ENCODE measurements at places on chromosomes 7 and 10.

GRCh38 chr10:77593771-77594470 is 43.7 kb downstream of the KCNMA1 start:
- DNase-seq, result no peak

DNA sequence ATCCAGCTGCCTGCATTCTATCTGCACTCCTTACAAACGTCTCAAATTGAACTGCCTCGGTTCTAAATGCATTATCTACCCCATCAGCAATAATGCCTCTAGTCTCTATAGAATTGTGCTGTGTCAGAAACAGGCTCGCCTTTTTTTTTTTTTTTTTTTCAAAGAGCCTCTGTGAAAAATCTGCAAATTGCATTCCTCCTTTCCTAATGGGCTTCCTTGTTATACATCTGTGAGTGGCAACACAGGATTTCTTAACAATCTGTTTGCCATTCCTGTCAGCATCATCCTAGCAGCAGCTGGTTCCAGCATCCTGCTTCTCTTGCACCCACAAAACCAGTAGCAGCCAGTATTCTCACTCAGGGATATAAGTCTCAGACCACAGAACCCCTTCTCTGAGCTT is 413.5 kb upstream of the SEMA3D start:
- DNase-seq, result no peak

DNA sequence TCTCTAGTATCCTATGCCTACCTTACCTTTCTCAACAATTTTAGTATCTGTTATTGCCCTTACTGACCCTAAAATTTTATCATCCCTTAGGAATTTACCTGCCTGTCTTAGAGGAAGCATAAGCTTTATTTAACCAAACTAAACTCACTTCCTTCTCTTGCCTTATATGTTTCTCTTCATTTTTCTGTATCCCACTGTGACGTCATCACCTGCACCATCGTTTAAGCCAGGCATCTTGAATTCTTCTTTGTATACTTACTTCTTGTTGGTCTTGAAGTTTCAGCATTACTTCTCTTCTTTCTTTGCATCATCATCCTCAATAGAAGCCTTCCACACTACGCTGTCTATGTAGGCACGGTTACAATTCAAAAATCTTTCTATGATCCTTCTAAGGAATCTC is 231.0 kb upstream of the SMIM30 start:
- DNase-seq, result no peak

GRCh38 chr10:43739161-43739560 is 90.5 kb upstream of the ZNF32 start:
- peak; percentile 53 for DNase-seq

- DNase-seq, result no peak
Measured at GRCh38 chr7:70572571-70572970, 559.4 kb upstream of the GALNT17 start.

GRCh38 chr7:155460926-155461613 is 3.1 kb downstream of the EN2 start:
- DNase-seq, result no peak

DNA sequence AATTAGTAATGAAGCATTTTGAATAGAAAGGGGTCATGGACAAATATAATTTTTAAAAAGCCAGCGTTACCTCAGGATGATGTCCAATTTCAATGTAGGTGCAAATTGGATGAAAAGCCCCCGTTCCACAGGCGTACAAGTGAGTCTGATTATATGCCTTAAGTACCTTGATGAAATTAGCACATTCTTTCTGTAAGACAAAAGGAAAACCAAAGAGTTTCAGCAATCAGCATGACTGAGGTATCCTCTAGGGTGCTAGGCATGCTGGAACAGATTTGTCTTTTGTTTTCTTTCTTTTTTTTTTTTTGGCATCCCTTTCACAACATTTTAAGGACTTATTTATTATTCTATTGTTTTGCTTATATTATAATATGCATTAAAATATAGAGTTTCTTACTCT is 84.2 kb downstream of the SEMA3A start:
- no peak for DNase-seq
